GM12878 (cell line): ENCODE measurements at places on chromosomes 5 and 9.
A peak's percentile ranks its signal among the peaks of the same experiment; 100 is the strongest.

- DNase-seq = no peak
Observed at GRCh38 chr5:61525512-61526206, 193.6 kb downstream of the ZSWIM6 start.

DNA sequence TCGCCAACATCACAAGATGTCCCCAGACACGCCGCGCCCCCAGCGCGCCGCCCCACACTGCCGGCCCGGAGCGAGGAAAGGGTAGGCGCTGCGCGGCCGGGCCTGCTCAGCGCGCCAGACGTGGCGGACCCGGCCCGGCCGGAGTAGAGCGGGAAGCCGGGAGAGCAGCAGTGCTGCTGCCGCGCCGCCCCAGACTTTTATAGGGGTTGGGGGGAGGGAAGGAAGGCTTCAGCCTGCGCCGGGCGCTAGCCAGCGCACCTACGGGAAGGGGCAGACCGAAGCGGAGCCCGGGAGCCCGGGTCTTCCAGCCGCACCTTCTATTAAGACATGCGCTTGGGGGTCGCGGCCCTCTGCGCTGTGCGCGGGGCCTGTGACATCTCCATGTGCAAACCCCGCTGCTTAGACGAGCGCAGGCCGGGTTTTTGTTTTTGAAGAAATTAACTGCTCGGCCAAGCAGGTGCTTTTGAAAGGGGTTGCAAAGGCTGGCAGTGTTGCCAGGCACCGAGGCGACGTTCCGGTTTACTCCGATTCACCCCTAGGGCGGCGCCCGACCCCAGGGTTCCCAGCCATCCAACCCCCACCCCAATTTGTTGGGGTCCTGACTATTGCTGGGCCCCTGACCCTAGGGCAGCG is 353 bp upstream of the PAX5 start:
- no peak for DNase-seq

DNA sequence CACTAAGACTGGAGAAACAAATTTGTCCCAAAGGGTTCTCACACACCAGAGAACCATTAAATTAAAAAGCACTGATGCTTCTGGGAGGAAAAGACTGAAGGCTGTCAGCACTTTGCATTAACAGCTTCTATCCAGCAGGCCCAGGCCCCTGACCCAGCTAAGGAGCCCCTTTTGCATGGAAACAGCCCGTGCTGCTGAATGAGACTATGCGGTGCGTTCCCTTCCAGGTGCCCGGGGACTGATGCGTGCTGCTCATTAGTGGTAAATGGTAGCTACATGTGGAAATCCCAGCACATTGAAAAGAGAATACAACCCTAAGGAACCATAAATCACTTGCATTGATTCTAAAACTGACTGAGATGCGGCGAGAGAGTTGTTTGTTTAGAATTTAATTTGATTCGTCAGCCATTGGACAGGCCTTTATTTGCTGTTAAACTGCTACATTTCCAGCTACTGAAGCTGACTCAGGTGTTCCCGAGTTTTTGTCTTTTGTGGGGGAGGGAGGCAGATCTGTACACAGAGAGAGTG is 351.0 kb upstream of the SLC24A2 start:
- no peak for DNase-seq

- DNase-seq = peak; percentile 68
Observed at GRCh38 chr5:170302653-170303501, 5.3 kb upstream of the LCP2 start.

GRCh38 chr5:164475339-164475977 is 970.0 kb downstream of the MAT2B start:
- DNase-seq = no peak

DNA sequence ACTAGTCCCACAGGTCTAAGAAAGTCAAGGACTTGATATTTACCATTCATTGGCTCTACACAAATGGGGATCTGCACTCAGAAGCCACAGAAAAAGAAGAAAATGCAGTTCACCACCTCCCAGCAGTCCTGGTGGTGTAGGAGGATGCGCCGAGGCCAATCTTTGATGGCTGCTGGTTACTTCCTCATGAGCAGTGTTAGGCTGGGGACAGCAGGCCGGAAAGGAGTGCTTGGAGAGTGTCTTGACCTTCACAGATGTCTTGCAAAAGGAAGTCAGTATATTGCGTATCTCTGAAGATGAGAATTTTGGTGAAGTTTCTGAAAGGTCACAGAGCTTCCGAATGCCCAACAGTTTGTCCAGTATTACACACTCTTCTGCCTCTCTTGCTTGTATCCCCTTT is 597.0 kb downstream of the EBF1 start:
- DNase-seq = no peak

DNA sequence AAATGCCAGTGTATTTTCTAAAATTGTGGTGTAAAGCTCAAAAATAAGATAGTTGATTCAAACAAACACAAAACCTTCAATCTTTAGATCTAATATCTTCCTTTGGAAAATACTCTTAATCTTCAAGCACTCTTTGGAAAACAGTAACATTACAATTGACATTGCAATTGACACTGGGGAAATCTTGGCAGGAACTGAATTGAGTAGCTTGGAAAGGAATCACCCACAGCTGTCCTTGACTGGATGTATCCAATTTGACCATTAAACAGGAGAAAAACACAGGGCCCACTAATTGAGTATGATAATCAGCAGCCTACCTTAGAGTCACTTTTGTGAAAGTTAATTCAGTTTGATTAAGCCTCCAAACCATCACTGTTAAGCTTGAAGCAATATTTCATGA is 776.7 kb downstream of the DTWD2 start:
- no peak for DNase-seq

DNA sequence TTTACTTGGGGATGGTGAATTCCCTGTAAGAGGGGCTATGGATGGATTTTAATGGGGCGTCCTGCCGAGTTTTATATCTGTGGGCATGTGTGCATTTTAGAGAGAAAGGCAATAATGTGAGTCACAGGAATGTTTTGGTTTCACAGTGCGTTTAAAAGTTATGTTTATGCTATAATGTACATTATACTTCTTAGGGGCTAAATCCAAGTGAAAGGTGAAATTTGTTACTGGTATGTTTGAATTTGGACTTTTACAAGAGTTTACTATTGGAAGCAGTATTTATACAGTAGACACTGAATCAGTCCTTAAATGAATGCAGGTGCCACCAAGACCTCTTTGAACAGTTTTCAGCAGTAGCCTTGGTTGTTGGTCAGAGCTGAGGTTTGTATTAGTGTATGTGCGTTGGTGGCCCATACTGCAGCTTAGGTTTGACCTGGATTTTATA is 5.6 kb downstream of the JMY start:
- DNase-seq = no peak

DNA sequence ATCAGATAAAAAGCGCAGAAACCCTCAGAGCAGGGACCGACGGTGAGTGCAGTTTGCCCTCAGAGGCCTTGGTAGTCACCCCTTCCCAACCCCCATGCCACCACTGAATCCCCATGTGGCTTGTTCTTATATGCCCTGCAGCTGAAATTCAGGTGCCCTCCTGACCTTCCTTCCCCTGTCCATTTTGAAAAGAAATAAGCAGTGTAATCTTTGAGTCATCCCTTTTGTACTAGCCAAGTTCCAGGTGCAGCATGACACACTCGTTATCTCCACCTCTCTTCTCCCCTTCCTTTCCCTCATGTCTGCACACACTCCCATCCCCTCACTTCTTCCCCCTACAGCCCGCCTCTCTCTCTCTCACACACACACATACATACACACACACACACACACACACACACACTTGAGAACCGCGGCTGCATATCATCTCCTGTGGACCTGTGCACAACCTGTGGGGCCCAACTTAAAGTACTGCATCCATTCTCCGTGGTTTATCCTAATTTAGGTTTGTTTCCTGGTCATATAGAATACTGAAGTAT is 53.1 kb downstream of the SYK start:
- no peak for DNase-seq

GRCh38 chr5:142278627-142279026 is 46.2 kb downstream of the SPRY4 start:
- no peak for DNase-seq

GRCh38 chr5:39426051-39426745 is 1.4 kb upstream of the DAB2 start:
- DNase-seq = no peak

- no peak for DNase-seq
Observed at GRCh38 chr9:113373256-113373655, 3.5 kb downstream of the HDHD3 start.

DNA sequence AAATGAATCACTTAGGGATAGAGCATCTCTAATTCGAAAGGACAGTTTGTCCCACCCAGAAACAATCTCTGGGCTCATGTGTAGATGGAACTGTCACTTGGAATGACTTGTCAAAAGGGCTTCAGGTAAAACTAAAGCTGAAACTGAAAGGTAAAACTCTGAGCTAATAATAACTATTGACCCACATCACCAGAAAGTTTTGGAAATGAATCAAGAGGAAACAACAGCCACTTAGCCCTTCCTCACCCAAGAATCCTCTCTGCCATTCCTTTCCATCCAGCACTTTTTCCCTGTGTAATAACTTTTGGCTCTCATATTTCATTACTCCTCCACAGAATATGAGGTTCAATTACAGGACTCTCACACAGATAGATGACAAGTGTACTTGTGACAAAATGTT is 14.0 kb upstream of the GLRX start:
- DNase-seq = no peak

- no peak for DNase-seq
Observed at GRCh38 chr5:11851416-11851815, 52.8 kb downstream of the CTNND2 start.

- no peak for DNase-seq
Observed at GRCh38 chr5:172606156-172606785, 34.8 kb upstream of the NEURL1B start.

- DNase-seq = no peak
Observed at GRCh38 chr5:95285409-95285755, 488 bp upstream of the MCTP1 start.

GRCh38 chr9:38107811-38108304 is 38.8 kb upstream of the SHB start:
- DNase-seq = no peak

- DNase-seq = no peak
Observed at GRCh38 chr5:132261881-132262845, 4.7 kb downstream of the PDLIM4 start.
